ENCODE measurements at places on chromosomes 6 and 20.

- DNase-seq = no peak
Observed at GRCh38 chr6:10584607-10585006, 63.5 kb downstream of the GCNT2 start.

GRCh38 chr6:13698715-13699114 lies 12.9 kb downstream of the RANBP9 start:
- DNase-seq = no peak

- DNase-seq = no peak
Observed at GRCh38 chr6:54935739-54936138, 89.2 kb downstream of the FAM83B start.

GRCh38 chr20:23019403-23019802 lies 15.7 kb upstream of the SSTR4 start:
- DNase-seq = no peak

DNA sequence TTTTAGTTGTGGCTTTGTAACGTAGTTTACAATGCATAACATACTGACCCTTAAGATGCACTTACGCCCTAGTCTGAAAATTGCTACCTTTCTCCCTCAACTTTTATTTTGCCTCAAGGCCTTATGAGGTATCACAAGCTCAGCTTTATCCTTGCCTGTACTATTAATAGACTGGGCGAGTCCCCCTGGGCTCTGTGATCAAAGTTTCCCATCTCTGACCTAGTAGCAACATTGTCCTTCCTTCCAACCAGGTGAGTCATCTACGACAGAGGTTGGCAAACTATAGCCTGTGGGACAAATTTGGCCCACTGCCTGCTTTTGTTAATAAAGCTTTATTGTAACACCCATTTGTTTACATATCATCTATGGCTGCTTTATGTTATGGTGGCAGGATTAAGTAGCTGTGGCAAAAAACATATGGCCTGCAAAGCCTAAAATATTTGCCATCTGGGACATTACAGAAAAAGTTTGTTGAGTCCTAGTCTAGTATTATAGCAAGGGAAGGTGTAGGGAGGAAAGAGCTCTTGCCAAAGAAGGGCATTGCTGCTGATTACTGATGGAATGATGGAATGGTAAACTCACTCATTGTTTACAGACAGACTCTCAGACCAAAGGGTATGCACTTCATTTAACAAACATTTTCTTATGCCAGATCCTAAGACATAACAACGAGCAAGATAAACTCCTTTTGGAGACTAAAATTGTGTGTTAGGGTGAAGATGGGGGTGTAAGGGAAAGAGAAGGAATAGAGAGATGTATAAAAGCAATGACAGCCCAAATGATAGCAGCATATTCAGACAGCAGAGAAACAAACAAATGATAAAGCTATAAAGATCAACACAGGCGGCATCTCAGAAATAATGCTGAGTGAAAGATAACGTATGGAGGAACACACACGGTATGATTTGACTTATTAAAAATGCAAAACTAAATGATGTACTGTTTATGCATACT lies 74.2 kb downstream of the SLC22A23 start:
- no peak for DNase-seq

GRCh38 chr6:116922853-116923548 lies 46.0 kb downstream of the RFX6 start:
- no peak for DNase-seq

DNA sequence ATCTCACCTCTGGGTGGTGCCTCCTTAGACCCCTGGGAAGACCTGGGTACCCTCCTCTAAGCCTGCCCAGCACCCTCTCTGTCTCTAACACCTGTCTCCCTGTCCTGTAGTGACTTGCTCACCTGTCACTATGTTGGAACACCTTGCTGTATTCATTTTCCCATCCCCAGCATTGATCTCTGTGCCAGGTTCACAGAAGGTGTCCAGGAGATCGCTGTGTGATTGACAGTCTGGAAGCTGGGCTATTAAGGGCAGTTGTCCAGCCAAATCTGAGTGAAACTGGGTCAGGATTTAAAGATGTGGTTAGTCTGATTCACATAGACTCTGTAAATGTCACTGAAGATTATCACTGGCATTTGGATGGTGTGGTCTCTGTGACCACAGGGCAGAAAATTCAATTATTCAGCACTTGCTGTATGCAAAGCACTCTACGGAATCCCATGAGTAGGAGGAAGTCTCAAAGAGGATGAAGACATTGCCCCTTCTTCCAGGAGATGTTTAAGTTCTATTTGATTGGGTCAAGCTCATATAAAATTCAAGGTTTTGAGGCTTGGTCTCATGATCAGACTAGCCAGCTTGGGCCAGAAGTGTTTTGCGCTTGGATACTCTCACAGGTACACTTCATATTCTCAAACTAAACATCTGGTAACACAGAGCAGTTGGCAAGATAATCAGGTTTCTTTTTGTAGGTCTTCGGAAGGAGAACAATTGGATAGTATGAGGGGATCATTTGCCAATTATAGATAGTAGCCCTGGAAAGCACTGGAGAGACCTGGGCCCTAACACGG lies 57.8 kb upstream of the TAGAP start:
- DNase-seq = no peak

Data from Karpas-422 (cell line).